ENCODE measurements at places on chromosomes 2 and 18.

DNA sequence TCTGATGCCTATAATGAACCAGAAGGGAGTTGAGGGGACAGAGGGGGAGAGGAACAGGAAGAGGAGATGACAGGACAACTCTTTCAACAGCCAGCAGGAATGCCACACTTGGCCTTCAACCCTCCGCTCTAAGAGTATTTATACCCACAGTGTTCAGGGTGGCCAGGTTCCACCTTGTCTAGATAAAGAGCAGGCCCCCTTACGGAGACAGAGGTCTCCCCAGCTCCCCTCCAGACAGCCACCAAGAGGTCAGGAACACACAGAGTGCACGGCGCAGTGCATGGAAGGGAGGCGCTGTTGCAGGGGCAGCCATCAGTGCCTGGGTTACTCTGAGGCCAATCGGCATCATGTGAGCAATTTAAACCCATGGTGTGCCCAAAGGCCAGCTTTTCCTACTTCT is 176.9 kb downstream of the SMAD7 start:
- no peak for DNase-seq

DNA sequence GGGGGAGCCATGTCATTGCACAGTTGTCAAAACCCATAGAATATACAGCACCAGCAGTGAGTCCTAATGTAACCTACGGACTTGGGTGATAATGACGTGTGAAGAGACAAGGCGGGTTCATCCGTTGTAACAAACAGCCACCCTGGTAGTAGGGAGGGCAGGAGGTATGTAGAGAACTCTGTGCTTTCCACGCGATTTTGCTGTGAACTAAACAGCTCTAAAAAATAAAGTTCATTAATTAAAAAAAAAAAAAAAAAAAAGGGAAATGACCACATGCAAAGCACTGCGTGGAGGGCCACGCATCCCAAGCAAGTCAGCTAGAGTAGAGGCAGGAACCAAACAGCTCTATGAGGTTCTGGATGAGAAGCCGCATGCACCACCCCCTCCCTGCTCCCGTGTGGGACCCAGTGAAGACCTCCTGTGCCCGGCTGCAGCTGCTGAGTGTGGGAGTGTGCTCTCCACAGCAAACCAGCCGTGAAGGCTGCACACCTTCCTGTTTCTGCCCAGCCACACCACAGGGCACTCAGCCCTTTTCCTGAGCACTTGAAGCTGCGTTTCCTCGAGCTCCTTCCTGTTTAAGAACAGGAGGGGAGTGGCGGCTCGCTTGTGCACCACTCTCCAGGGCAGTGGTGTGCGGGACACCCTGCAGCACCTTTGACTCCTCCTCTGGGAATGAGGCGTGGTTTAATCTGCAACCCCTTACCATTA is 65.6 kb downstream of the ODC1 start:
- DNase-seq: no peak

DNA sequence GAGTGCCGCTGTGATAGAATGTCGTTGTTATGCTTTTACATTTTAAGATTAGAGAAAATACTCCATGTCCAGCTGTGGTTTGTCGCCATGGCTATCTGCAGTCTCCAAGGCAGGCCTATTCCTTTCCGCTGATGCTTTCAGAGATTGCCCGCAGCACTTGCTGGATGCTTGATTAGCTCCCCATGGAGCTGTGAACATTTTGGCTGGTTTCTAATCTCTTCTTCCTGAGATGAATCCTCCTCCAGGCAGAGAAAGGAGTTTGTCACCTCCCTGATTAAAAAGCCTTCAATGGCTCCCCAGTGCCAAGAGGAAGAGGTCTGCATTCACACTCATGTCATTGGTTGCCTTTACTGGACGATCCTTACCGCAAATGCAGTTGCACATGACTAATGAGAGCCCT is 32.6 kb upstream of the LPIN1 start:
- no peak for DNase-seq

- DNase-seq: no peak
These were observed 15.2 kb downstream of the MFSD2B start for GRCh38 chr2:24024996-24025663.

DNA sequence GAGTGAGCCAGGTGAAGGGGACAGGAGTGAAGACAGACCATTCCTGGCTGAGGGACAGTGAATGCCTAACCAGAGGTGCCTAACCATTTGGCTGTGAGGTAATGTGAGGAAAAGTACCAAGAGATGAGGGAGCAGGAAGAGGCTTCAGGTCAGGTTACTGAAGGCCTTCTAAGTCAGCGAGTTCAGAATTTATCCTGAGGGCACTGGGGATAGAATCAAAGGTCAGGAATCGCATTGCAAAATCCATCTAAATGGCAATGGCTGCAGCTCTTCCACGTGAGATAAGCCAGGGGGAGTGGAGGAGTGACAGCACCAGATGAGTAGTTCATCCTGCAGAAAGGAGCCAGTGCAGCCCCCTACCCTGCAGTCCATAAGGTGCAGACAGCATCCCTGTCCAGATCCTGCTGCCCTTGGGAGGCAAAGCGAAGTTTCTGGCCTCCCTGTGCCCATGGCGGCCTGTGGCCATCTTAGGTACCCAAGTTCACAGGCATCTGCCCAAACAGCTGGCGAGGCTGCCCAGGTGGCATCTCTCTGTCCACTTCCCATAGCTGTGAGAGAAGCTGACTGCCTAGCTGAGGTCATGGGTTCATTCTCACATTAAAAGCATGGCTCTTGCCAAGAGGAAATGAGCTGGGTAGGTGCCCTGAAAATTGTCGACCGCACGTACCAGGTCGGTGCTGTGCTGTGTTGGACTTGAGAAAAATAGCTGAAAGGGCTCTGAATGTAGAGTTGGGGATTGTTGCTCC is 49.5 kb downstream of the CYP27C1 start:
- peak; percentile 33 for DNase-seq

DNA sequence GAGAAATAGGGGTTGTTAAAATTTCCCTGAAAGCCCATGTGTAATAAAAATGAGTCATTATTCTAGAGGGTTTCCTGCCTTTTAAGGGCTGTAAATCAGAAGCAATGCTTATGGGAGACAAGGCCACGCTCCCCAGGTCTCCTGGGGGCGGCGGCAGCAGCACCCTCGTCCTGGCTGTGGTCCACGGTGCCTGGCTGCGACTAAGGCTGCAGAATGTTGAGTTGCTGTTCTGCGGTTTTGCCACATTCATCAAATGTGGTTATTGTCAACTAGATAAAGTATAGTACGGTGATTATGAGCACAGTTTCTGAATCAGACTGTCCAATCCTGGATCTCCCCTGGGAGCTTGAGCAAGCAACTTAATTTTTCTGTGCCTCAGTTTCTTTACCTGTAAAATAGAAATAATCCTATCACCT is 11.9 kb upstream of the AGFG1 start:
- no peak for DNase-seq

DNA sequence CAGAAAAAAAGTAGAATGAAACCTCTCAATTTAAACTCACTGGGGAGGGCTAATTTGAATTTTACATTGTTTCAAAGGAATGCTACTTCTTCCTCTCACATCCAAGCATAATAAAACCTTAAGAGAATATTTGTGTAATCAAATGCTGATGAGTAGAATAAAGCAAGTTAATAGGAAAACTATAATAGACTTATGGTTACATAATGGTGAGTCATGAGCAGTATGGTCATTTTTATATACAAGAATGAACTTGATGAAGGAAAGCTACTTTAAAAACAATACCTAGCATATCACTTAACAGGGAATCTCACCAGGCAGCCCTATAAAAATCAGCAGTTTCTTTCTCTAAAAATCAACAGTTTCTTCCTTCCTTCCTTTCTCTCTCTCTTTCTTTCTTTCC is 80.3 kb downstream of the VSNL1 start:
- no peak for DNase-seq

GRCh38 chr18:60975420-60975819 is 357.8 kb upstream of the CDH20 start:
- DNase-seq: no peak

- no peak for DNase-seq
These were observed 254.0 kb upstream of the FSIP2 start for GRCh38 chr2:185484602-185485001.

- DNase-seq: no peak
These were observed 18.1 kb upstream of the LOXHD1 start for GRCh38 chr18:46675112-46675511.

- DNase-seq: no peak
These were observed 901 bp downstream of the SPOPL start for GRCh38 chr2:138502255-138503086.

DNA sequence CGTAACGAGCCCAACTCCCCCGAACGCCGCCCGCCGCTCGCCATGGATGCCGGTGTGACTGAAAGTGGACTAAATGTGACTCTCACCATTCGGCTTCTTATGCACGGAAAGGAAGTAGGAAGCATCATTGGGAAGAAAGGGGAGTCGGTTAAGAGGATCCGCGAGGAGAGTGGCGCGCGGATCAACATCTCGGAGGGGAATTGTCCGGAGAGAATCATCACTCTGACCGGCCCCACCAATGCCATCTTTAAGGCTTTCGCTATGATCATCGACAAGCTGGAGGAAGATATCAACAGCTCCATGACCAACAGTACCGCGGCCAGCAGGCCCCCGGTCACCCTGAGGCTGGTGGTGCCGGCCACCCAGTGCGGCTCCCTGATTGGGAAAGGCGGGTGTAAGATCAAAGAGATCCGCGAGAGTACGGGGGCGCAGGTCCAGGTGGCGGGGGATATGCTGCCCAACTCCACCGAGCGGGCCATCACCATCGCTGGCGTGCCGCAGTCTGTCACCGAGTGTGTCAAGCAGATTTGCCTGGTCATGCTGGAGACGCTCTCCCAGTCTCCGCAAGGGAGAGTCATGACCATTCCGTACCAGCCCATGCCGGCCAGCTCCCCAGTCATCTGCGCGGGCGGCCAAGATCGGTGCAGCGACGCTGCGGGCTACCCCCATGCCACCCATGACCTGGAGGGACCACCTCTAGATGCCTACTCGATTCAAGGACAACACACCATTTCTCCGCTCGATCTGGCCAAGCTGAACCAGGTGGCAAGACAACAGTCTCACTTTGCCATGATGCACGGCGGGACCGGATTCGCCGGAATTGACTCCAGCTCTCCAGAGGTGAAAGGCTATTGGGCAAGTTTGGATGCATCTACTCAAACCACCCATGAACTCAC is 673 bp downstream of the PCBP1 start:
- peak; percentile 65 for DNase-seq

DNA sequence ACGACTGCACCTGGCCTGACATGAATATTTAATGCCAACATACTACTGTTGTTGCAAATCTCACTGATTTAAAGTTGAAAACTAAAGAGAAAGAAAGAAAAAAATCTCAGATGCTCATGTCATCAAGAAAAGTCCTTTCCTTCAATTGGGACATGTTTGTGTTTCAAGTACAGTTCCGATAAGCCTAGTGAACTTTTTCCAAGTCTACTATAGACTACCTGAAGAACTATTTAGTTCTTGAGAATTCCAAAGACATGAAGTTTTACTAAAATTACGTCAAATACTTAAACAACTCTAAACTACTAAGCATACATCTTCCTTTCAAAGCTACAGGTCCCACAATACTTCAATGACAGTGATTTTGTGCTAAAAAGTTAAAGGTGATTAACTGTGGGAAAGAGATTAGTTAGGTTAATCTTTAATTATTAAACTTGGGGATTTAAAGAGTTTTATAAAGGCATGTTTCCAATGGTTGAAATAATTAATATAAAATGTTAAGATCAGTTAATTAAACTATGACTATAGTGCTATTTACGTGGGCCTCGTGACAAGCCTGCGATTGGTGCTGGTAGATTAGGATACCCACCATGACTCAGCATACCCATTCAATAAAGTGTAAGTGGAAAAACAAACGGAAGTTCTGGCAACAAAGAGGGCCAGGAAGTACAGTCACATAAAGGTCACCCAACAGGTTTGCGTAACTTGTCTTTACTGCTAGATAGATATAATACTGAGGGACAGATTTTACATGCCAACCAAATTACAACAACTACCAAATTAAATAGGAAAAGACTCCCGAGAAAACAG is 55.5 kb downstream of the SEPTIN10 start:
- DNase-seq: peak; percentile 53

Data from ureter (tissue), 1 donor.